ENCODE measurements at places on chromosomes 5 and 9.

- DNase-seq = no peak
These were observed 136.2 kb downstream of the DMXL1 start for GRCh38 chr5:119207105-119207504.

GRCh38 chr5:172383191-172383802 lies 71.0 kb downstream of the SH3PXD2B start:
- DNase-seq = peak; percentile 51

DNA sequence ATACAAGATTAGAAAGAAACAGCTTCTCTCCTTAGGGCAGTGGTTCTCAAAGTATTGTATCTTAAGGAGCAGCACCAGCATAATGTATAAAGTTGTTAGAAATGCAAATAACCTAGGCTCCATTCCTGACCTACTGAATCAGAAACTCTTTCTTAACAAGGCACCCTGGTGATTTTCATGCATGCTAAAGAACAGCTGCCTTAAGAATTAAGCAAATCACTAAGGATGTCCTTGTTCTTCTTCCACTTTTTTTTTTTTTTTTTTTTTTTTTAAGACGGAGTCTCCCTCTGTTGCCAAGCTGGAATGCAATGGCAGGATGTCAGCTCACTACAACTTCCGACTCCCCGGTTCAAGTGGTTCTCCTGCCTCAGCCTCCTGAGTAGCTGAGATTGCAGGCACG lies 1095.2 kb upstream of the EDIL3 start:
- no peak for DNase-seq

- DNase-seq = no peak
These were observed 53.0 kb downstream of the NEURL1B start for GRCh38 chr5:172694061-172694460.

DNA sequence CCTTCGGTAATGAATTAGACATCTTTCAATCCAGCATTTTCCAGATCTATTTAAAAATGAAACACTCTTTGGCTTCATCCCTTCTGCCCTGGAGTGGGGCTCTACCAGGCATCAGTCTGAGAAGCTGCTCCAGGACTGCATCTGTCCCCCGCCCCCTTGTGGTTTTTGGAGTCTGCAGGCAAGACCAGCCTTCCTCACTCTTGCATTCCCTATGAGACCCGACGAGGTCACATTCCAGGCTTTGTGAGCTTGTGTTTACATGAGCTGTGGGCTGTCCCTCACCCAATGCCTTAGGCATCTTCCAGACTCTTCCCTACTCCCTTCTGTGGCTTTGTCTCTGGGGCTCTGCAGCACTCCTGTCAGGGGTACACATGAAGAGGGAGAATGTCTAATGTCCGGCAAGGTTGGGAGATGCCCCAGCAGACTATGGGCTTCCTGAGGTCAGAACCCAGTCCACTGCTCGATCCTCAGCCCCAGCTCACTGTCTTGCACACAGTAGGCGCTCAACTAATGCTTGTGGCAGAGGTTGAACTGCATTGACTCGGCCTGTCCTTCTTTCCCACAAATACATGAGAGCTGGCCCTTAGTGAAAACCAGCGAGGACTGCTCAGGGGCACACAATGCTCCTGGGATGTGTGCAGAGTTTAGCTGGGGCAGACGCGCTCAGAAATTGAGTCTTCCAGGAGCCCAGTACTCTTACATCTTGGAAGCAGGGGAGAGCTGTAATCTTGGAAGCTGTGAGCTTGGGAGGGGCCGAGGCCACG lies 11.7 kb upstream of the GADD45G start:
- peak; percentile 59 for DNase-seq

GRCh38 chr5:113181409-113181808 lies 204.8 kb downstream of the DCP2 start:
- DNase-seq = no peak

GRCh38 chr5:162139190-162139589 lies 71.6 kb downstream of the GABRG2 start:
- DNase-seq = no peak

DNA sequence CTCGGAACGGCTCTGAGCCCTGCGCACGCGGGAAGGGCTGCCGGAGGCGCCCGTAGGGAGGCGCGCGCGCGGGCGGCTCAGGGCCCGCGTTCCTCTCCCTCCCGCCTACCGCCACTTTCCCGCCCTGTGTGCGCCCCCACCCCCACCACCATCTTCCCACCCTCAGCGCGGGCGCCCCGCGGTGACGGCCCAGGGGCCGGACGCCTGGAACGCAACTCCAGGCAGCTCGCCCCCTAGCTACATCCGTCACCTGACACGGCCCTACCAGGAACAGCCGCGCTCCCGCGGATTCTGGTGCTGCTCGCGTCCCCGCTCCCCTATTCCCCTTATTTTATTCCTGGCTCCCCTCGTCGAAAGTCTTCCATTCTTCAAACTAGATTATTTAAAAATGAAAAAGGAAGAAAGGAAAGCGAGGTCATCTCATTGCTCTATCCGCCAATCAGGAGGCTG lies at the start of gene CDKN2B-AS1:
CDKN2B-AS1 (plus strand) TSS at position 236 of the 450 bp plus-strand sequence.
- peak; percentile 91 for DNase-seq

- no peak for DNase-seq
These were observed 5.2 kb downstream of the OLFML2A start for GRCh38 chr9:124781967-124782660.

GRCh38 chr9:125977223-125977622 lies 230.1 kb downstream of the PBX3 start:
- peak; percentile 16 for DNase-seq

DNA sequence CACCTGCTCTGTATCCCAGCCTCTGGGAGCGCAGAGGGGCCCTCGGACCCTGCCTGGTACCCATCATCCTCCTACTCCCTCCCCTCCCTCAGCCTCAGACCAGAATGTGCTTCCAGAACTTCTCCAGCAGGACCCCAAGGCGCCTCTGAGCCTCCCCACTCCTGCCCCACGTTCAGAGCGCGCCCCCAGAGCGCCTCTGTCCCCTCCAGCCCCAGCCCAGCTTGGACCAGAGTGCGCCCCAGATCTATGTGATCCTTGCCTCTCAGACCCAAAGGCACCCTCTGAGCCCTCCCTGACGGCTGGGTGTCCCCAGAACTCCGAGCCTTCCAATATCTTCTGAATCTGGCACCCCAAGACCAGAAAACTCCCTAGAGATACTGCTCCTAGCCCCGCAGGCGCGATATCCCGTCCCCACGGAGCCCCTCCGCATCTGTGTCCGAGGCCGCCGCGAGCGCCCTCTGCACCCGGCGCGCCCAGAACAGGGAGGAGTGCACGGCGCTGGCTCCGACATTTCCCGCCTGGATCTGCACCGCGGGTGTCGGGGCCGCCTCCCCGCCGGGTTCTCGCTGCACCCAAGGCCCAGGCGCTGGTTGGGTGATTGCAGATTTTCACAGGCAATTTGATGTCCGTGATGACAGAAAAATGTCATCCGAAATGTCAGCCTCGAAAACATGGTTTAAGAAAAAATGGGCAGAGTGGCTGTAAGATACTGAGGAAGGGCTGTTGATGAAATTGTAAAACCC lies 522 bp downstream of the BHMT start:
- no peak for DNase-seq

DNA sequence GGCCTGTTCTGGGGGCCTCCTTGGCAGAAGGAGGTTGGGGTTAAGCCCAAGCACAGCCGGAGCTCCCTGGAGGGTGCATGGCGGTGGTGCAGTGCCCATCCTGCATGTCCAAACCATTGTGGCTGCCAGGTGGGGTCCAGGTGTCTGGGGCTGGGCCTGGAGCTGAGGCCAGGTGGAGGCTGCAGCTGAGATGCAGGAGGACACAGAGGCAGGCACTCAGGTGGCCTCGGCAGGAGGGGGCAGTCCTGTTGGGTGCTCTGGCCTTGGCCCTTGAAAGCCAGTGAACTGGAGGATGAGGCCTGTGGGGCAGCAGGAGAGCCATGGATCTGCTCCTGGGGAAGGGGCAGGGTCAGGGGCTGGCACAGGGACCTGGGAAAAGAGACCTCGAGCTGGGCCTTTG lies 195.3 kb downstream of the OLFM1 start:
- DNase-seq = no peak

GRCh38 chr9:115712981-115713380 lies 440.6 kb upstream of the PAPPA start:
- no peak for DNase-seq

DNA sequence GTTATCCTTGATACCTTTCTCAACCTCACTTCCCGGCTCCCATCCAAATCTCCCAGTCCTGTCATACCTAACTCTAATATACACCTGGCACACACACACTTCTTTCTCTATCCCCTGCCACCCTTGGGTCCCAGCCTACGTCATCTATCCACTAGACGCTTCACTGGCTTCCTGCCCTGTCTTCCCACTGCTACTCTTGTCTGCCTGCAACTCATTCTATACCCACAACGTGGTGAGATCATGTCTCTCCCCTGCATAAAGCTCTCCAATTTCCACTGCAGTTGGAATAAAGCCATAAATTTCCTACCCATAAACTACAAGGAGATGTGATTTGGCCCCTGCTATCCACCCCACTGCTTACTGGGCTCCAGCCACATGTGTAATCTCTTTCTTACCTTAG lies 93.5 kb downstream of the JMY start:
- DNase-seq = no peak

GRCh38 chr5:34998058-34998789 lies 49.5 kb downstream of the AGXT2 start:
- peak; percentile 71 for DNase-seq

All from EL (cell line).